Mesothelial cell of epicardium (in vitro differentiated cells): ENCODE measurements at places on chromosomes 11 and 22.
A peak's percentile ranks its signal among the peaks of the same experiment; 100 is the strongest.

DNA sequence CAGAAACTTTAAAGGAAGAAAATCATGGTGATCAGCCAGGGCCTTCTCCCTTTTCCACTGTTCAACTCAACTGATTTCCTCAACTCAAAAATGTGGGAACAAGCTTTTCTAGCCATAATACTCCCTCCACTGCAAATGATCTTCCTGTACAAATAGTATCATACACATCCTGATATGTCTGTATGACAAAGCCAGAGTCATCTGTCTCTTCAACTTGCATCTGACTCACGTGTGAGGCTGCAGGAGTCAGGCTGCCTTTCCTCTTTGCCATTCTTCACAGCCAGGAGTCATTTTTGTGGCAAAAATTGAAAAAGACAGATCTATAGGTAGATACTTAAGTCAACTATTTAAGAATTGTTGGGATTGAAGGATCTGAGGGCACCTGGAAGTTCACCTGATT lies 13.3 kb downstream of the PATZ1 start:
- no peak for DNase-seq

GRCh38 chr11:83303316-83303715 lies 17.1 kb upstream of the CCDC90B start:
- DNase-seq = no peak

DNA sequence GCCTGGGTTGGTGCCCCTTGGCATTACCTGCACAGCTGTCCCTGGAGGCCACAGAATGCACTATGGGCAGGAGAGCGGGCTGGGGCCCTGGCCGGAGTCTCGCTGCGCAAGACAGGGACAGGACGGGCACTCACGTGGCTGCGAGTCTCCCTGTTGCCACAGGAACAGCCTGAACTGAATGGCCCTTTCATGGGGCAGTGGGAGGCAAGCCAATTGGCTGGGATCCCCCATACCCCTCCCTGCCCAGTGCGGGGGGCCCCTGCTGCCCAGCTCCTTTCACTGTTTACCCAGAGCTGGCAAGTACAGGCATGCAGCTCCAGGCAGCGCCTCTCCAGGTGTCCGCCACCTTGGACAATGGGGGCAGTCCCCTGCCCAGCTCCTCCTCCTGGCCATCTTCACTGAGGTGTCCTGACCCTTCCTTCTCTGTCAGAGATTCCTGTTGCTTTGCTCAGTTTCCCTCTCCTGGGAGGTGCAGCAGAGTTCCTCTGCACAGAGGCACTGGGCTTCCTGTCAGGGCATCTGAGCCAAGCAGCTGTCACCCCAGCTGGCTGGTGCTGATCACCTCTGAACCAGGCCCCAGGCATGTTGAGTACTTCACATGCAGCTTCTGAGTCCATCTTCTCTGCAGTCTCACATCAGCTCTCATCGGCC lies 5.2 kb downstream of the USP2 start:
- no peak for DNase-seq

GRCh38 chr11:117634756-117635603 lies 162.0 kb downstream of the DSCAML1 start:
- no peak for DNase-seq

DNA sequence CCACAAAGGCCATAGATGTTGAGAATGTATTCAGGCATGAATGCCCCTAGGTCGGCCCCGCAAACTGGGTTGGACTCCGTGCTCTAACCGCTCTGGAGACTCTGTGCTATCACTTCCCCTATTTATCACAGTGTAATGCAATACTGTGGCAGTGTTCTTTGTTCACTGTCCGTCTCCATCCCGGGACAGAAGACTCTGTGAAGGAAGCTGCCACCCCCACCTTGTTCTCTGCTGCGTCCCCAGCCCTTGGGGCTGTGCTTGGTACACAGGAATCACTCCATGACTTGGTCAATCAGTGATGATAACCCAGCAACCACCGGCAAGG lies 57.6 kb downstream of the TSPAN18 start:
- DNase-seq = no peak

DNA sequence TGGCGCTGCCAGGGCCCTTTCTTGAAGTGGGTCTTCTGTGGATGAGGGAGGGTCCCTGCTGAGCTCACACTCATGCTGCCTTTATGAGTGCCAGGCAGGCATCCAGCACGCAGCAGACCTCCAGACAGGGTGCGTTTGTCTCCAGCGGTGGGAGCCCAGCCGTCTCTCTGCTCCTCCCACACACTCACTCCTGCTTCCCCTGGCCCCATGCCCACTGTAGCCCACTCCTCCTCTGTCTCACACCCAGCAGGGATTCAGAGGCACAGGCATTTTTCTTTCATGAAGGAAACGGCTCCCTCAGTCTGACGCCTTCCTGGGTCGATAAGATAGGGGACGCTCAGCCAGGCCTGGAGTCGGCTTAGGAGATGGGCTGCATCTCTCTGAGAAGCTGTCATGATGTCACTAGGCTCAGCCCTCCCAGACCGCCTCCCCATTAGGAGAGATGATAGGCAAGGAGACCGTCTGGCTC lies 183.9 kb upstream of the NCAM1 start:
- DNase-seq = peak; percentile 65

DNA sequence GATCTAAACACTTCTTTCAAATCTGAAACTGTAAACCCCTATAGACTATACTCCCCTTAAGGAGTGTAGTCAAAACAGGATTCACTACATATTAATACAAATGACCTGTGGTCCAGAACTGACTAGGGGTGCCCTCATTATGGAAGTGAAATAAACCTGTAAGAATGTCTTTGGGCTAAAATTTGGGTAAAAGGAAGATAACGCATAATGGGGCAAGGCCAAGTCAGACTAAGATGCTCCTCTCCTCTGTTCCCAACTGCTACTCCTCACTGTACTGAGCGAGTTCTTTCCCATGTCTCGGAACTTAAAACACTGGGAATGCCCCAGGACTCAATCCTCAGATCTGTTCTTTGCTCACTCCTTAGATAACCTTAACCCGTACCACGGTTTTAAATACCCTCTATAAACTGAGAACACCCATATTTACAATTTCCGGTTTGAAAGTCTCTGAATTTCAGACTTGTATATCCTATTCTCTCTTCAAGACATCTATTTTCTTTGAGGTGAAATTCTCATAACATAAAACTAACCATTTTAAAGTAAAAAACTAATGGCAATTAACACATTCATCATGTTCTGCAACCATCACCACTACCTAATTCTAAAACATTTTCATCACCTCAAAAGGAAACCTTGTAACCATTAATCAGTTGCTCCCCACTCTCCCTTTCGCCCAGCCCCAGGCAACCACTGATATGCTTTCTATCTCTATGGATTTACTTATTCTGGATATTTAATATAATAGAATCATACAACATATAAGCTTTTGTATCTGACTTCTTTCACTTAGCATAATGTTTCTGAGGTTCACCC lies 4.0 kb downstream of the THAP12 start:
- DNase-seq = no peak

- DNase-seq = no peak
These were observed 246.2 kb downstream of the NTM start for GRCh38 chr11:131616481-131617140.

- no peak for DNase-seq
These were observed 65.0 kb downstream of the LRRC32 start for GRCh38 chr11:76605338-76606074.

DNA sequence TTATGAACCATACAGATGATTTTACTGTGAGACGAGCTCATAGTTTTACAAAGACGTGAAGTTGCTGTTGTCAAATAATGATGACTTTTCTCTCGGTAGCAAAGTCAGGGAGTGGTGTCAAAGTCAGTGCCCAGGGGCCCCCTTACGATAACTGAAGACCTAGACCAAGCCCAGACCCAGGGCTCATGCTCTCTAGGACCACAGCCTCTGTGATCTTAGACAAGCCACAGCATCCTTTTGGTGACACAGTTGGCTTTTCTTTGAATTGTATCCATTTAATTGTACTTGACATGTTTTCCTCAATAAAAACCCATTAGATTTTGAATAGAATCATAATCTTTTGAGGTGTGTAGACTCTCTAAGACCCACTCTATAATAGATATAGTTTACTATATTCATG lies 17.9 kb upstream of the POGLUT3 start:
- DNase-seq = no peak

- DNase-seq = no peak
These were observed 17.4 kb downstream of the LMO2 start for GRCh38 chr11:33874433-33874832.

- no peak for DNase-seq
These were observed 21.9 kb downstream of the TP53I11 start for GRCh38 chr11:44928816-44929215.

DNA sequence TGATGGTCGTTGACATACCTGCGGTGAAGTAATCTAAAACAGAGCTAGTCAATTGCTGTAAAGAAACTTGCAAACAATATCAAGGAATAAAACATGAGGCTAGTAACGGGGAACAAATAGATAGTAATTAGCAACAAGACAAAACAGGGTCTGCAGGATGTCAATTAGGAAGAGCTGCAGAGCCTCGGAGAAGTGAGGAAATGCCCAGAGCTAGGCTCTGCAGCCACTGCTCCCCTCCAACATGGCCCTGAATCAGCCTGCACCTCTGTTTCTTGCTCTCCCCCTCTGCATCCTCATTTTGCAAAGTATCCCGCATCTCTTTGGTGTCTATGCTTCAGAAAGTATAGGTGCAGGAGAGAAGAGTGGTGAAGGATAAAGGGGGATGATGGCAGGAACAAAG lies 507.4 kb upstream of the FAT3 start:
- no peak for DNase-seq

- DNase-seq = no peak
These were observed 994 bp downstream of the DEPDC5 start for GRCh38 chr22:31754813-31755212.

GRCh38 chr11:123505546-123506299 lies 75.7 kb downstream of the GRAMD1B start:
- no peak for DNase-seq

DNA sequence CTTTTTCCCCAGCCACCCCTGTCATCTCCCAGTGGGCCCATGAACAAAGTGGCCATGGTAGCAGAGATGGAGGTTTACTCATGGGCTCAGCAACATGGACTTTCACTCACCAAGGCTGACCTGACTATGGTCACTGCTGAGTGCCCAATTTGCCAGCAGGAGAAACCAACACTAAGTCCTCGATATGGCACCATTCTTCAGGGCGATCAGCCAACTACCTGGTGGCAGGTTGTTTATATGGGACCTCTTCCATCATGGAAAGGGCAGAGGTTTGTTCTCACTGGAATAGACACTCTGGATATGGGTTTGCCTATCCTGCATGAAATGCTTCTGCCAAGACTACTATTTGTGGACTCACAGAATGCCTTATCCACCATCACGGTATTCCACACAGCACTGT lies 1009.1 kb downstream of the NTM start:
- DNase-seq = no peak

GRCh38 chr11:48087974-48088681 lies 107.8 kb downstream of the PTPRJ start:
- no peak for DNase-seq

DNA sequence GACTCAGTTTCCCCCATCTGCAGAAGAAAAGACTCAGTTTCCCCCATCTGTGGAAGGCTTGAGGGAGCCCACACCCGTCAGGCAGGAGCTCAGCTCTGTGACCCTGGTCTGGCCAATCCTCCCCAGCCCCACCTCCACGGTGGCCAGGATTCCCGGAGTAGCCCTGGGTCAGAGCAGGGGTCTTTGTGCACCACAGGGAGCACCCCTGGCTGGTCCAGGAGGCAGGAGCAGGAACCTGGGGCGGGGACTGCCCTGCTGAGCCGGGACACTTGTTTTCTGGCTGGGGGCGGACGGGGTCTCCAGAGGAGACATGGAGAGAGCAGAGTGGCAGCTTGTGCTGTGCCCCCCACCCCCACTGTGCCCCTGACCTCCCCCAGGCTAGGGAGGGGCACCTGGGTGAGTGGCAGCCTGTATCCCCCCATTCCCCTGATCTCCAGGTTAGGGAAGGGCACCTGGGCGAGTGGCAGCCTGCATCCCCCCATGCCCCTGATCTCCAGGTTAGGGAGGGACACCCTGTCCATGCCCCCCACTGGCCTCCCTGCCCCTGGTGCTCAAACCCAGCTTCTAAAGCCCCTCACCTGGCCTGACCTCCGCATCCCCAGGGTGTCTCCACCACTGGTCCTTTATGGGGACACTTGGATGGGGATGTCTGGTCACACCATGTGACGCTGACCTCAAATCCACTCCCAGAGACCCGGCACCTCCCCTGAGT lies 18.8 kb downstream of the IL17REL start:
- no peak for DNase-seq

DNA sequence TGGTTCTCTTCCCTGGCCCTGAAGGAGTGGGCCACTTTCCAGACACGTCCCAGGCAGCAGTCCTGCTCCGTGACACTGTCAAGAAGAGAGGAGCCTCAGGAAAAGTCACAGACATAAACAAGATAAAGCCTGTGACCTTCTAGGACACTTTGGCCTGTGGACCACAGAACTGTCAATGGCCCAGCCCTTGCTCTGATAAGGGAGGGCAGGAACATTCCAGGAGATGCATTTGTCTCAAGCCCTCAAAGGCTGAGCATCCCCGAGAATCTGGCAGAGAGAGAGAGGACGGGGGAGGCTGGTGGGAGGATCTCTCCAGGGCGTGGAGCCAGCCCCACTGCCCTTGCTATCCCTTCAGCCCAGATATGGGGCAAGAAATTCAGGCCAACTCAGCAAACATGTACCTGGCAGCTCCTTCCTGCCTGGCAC lies 476.4 kb downstream of the INSC start:
- no peak for DNase-seq
